ENCODE measurements at places on chromosomes 7 and 10.

DNA sequence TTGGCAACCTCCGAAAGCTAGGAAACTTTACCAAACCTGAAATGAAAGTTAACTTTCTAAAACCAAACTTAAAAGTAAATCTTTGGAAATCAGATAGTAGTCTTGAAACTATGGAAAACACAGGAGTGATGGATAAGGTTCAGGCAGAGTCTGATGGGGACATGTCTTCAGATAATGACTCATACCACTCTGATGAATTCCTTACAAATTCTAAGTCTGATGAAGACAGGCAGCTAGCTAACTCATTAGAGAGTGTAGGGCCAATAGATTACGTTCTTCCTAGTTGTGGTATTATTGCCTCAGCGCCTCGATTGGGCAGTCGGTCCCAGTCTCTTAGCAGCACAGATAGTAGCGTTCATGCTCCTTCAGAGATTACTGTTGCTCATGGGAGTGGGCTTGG lies 45.9 kb downstream of the MCMBP start:
- no peak for DNase-seq

GRCh38 chr7:42159130-42159529 lies 77.9 kb downstream of the GLI3 start:
- DNase-seq: no peak

GRCh38 chr10:33165911-33166310 lies 168.6 kb downstream of the NRP1 start:
- DNase-seq: no peak

DNA sequence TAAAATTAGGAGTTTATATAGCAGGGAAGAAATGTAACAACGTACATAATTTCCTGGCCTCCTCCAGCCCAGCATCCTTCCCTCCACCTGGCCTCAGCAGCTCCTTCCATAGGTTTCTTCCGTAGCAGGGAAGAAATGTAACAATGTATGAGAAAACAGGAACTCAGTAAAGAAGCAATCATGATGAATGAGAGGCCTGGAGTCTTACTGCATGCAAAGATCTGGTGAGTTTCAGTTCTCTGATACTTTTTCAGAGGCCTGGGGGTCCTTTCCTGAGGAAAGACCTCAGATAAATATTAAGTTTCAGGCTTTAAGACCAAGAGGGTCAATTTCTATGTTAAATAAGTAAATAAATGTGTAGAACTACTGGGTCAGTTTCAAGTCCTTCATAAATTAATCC lies 155.7 kb upstream of the C7orf33 start:
- no peak for DNase-seq

- no peak for DNase-seq
Observed at GRCh38 chr7:95804052-95804451, 31.7 kb downstream of the DYNC1I1 start.

- no peak for DNase-seq
Observed at GRCh38 chr10:132836832-132837540, 51.0 kb upstream of the NKX6-2 start.

- no peak for DNase-seq
Observed at GRCh38 chr10:118832241-118832651, 77.5 kb upstream of the CACUL1 start.

GRCh38 chr10:128411643-128412042 lies 285.4 kb upstream of the MKI67 start:
- DNase-seq: no peak

DNA sequence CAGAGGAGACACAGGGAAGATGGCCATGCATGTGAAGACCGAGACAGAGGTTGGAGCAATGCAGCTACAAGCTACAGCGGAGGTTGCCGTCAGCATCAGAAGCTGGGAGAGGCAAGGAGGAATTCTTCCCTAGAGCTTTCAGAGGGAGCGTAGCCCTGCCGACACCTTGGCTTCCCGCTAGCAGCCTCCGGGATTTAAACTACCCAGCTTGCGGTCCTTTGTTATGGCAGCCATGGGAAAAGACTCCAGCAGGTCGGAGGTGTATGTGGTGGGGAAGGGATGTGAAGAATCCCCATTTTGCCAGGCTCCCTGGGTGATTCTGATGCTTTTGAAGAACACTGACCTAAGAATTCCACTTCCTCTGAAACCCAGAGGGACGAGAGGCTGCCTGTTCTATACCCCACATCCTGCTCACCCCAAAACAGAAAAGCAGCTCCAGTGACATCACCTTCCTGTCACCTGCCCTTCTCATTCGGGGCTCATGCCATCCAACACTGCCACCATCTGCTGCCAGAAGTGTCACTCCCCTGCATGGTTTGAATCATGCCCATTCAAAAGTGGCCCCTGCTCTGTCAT lies 3.3 kb upstream of the SEPHS1 start:
- DNase-seq: peak; percentile 21

GRCh38 chr7:46756996-46757395 lies 824.9 kb downstream of the TNS3 start:
- DNase-seq: no peak

All from T-helper 22 cell (primary cell).